ENCODE measurements at places on chromosomes 12 and 14.
A peak's percentile ranks its signal among the peaks of the same experiment; 100 is the strongest.

GRCh38 chr14:104845033-104845666, 19.9 kb upstream of the CEP170B start:
- no peak for DNase-seq

DNA sequence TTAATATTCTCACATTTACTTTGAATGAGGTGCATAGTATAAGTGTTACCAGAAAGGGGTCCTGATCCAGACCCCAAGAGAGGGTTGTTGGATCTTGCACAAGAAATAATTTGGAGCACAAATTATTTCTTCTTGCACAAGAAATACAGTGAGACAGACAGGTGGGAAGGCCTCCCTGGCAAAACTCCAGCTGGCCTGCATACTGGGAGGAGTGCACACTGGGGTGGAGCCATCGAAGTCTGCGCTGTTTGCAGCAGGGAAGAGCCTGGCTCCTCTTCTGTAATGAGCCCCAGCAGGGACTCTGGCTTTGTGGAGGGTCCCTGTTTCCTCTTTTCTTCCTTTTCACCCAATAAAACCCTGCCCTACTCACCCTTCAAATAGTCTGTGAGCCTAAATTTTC, 141.6 kb downstream of the GLT1D1 start:
- DNase-seq, result no peak

- DNase-seq, result peak; percentile 94
Observed at GRCh38 chr14:103078420-103078749, 5.6 kb upstream of the LBHD2 start.

DNA sequence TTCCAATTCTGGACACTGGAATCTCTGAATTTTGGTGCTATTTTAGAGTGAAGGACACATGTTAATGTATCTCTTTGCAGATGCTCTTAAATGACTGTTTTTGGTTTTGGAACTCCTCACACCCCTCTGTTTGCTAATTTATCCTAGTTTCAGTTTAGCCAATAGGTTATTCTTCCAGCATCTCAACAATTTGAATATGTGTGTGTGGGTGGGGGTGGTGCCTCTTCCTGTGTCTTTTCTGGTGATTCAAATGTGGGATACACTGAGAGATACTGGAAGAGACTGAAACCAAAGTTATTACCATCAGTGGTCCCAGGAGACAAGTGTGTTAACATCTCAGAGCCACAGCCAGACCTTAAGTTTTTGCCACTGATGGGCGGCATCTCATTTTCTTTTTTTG, 1317.4 kb upstream of the TMEM132C start:
- DNase-seq, result no peak

DNA sequence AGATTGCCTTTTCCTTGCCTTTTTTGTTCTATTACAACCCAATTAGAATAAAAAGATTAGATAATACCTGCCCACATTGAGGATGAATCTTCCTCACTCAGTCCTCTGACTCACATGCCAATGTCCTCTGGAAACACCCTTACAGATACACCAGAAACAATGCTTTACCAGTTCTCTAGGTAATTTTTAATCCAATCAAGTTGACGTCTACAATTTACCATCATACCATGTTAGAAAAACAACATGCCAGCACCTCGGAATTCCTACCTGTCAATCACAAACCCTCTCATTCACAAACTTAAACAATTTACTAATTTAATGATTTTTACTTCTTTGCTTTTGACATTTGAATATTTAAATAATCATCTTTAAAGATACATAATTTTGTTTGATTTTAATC, 953.8 kb downstream of the TRHDE start:
- DNase-seq, result no peak

DNA sequence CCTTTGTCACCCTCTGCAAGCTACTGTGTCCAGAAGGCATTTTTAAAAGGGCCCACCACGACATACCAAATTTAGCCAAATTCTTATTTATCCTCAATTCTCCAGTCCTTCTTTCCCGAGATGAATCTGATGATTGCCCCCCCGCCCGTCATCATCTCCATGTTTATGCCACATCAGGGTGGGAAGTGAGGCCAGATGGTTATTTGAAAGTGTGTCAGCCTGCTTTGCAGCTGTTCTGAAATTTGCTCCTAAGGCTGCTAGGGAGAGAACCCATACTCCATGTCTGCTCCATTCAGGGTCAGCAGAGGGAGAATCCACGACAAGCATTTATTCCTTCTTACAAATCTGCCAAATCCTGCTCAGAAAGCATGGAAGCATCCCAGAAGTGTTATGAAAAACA, 337.8 kb downstream of the ADAMTS20 start:
- no peak for DNase-seq

DNA sequence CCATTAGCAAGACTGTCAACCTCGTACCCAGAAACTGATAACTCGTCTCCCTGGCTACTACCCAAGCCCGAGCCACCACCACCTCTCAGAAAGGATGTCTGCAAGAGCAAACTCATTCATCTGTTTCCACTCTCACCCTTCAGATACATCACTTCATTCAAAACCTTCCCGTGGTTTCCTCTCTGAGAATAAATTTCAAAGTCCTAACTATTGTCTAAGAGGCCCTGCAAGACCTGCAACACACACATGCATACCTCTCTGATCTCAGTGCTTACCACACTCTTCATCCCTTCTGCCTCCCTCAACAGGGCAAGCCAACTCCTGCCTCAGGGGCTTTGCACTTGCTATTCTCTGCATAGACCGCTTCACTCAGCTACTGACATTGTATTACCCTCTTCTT, 40.6 kb downstream of the PPP1R13B start:
- DNase-seq, result no peak

- DNase-seq, result no peak
Observed at GRCh38 chr14:54929556-54929955, 26.9 kb upstream of the GCH1 start.

- peak; percentile 81 for DNase-seq
Observed at GRCh38 chr14:32702562-32702961, 236.1 kb upstream of the NPAS3 start.

DNA sequence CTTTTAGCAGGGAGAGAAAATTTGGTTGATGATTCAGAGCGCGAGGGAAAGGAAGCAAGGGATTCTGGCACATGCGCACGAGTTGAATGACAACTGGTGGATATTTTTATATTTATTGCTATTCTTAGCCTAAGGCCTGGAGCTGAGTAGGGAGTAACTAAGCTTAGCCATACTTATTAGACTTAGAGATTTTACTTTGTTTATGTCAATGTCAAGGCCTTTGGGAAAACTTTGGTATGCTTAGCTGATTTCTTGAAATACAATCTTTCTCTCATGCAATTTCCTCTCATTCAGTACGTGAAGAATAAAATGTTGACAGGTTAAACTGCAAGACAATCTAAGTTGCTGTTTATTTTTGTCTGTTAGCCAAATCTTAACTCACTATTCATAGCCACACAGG, 101.1 kb downstream of the CRADD start:
- DNase-seq, result no peak

- DNase-seq, result no peak
Observed at GRCh38 chr12:46562625-46563225, 190.2 kb upstream of the SLC38A2 start.

GRCh38 chr14:36931791-36932190, 240.6 kb downstream of the SLC25A21 start:
- DNase-seq, result no peak

DNA sequence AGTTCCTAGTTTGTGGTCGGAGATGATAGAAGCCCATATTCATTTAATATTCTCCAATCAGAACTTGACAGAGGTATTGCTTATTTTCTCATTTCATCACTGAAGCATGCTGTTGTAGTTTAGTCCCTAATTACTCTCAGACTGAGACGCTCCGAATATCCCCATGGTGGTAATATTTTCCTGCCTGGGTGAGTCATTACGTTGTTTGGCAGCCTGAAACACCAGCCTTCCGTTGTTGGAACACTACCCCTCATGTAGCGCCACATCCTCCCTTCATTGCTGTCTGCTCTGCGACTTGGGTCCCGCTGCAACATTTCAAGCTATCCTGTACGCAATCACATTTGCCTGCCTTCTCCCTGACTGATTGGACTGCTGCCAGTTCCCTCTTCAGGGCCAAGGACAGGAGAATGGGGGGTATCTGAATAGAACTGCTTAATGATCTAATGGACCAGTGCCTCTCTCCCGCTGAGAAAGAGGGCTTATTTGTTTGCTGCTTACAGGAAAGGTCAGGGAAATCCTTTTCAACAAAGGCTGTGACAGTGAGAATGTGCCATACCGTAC, 369.1 kb downstream of the NPAS3 start:
- peak; percentile 90 for DNase-seq

- DNase-seq, result no peak
Observed at GRCh38 chr14:90782892-90783291, 33.3 kb downstream of the TTC7B start.

DNA sequence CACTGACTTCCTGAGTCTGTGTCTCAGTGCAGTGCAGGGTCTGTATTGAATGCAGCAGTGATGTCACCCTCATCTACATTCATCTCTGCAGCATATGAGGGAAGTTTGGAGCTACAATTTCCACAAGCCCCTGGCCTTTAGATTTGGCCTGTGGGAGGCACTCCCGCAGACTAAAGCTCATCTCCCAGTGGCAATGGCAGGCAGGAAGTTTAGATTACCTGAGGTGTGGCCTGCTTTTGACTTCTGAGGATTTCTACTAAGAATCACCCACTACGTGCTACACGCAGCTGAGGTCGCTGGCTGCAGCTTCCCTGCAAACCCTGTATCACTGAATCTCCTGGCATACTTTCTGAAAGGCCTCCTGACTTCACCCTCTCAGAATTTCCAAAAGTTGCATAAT, 202.2 kb upstream of the PRKD1 start:
- DNase-seq, result no peak

DNA sequence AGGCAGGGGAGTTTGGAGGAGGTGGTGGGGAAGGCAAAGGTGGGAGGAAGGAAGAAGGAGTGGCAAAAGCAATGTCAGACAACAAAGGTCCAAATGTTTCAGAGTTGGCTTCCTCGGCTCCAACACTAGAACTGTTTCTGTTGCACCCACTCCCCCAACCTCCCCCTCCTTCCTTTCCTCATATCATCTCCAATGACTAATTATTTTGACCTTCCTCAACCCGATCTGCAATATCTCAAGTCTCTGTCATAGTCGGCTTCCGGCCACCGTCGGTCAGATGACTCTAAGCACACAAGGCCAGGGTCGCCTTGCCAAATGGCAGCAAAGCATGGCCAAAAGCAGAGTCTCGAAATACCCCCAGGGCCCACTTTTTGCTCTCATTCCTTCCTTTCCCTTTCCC, 637.0 kb upstream of the TBX3 start:
- DNase-seq, result no peak

- no peak for DNase-seq
Observed at GRCh38 chr12:104495786-104496185, 39.0 kb downstream of the CHST11 start.

DNA sequence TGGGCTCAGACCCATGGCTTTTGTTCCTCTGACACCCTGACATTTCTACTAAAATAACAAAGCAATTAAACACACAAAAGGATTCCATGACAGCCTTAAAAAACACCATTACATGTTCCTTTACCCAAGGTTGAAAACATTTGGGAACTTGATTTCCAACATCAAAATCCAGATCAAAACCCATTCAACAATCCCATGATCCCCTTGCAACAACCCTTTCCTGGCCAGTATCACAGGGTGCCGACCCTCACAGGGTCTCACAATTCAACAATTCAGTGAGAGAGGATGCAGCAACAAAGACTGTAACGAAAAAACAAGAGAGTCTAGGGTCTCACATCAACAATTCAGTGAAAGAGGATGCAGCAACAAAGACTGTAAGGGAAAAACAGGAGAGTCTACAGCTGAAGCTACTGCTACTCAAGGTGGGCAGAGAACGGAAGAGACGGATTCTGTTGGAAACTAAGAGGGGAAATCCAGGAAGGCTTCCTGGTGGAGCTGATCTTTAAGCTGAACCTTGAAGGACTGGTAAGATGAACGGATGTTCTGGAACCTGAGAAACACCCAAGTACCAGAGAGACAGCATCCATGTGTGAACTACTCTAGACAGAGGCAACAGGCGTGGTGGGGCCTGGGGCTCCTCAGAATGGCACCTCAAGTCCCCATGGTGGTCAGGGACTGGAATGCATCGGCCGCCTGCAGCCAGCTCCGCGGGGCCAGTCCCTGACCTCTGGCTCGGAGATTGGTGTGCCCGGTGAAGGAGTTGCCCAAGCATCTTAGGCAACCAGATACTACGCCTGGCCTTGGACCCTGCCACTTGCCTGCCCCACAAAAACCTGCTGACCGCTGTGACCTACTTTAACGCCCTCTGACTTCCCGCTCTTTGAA, 22.7 kb upstream of the ZFP36L1 start:
- no peak for DNase-seq

- DNase-seq, result peak; percentile 26
Observed at GRCh38 chr14:81311778-81312177, 88.3 kb downstream of the STON2 start.

DNA sequence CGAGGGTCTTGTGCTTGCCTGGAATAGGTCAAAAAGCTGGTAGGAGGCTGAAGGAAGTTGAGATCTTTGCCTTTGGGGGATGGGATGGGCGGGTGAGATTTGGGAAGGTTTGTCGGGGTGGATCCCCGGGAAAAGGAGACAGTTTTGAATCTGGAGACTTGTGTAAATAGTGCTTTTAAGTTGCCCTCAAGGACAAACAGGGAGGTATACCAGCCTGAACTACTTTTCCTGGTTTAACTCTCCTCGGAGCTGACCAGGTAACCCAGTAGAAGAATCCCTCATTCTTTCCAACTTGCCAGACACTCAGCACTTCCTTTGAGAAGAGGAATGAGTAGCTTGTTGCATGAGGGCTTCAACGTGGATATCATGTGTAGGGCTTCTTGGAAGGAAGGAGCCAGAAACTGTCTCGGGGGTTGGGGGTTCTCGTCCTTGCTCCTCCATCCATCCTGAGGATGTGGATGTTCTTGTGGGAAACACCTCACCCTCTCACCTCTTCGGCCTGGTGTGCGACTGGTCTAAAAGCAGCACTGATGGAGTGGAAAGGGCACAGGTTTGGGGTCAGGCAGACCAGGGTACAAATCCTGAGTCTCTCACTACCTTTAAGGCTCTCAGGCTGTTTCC, 1.9 kb downstream of the TEAD4 start:
- no peak for DNase-seq
